GM06990 (cell line): ENCODE measurements at places on chromosomes 13 and 19.

- no peak for DNase-seq
Observed at GRCh38 chr19:40507892-40508291, 41.1 kb downstream of the SPTBN4 start.

DNA sequence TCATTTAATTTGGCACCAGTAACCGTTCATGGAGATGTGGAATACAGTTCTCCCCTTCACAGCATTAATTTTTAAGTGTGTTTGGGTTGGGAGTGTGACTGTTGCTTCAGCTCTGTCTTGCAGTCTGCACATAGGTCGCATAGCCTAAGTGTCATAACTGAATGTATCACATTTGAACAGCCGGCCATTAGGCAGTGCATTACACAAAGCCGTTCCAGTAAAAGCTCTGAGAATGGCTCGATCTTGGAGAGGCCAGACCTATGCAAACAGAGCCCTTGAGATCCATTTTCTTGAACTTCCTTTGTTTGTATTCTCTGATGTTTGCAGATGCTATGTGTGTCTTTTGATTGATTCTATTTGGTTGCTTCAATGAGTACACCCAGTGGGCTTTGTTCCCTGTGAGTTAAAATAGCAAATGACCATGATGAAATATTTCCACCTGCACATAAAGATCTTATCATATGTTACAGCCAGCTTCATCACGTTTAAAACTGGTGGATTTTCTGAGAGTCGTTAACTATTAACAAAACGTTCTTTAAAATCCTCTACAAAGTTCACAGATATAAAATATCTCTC, 1104.9 kb upstream of the SLC10A2 start:
- DNase-seq: no peak

GRCh38 chr19:55070466-55071128, 5.1 kb upstream of the EPS8L1 start:
- no peak for DNase-seq

DNA sequence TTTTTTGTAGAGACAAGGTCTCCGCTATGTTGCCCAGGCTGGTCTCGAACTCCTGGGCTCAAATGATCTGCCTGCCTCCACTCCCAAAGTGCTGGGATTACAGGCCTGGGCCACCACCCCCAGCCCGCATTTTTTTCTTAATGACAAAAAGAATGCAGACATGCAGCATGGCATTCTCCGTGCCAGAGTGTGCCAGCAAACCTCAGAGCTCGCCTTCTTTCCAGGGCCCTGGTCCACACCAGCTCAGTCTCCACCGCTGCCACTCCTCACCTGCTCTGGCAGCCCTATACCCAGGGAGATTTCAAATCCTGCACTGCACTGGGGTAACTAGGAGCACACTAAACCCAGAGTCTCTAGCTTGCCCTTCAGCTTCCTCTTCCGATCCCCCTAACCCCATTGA, 41.7 kb downstream of the ZIC5 start:
- DNase-seq: no peak

DNA sequence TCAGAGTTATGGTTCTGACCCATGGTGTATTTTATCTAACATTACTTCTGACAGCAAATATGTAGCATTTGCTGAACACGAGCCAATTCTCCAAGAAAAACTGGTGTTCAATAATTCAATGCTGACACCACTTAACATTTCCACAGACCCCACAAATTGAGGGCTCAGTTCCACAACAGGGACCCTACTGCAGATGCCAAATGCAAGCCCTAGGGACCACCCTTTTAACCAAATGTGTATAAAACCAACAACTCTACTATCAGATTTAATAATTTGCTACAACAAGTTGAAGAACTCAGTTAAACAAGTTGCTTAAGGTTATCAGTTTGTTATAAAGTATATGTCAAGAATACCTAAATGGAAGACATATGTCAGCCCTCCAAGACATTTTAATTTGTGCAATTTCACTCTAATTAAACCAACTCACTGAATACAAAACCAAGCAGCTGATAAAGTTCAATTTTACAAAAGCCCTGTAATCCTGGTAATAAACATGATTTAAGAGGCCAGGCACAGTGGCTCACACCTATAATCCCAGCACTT, 6.7 kb downstream of the ZNF44 start:
- no peak for DNase-seq

DNA sequence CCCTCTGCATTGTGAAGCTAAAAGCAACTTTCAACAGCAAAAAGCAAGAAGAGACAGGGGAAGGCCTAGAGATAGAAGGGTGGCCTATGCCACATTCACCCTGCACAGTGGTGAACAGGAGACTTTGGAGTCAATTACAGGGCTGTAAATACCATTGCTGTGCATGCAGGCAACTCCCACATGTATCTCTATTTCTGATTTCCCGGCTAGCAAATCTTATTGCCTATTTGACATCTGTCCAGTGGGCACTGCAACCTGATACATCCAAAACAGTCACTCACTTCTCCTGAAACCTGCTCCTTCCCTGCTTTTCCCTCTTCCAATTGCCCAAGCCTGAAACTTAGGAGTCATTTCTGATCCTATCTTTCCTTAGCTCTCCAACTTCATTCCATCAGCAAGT, 13.4 kb downstream of the RUBCNL start:
- DNase-seq: no peak

GRCh38 chr13:43300865-43301264, 277.5 kb downstream of the DNAJC15 start:
- DNase-seq: no peak

- peak; percentile 85 for DNase-seq
Observed at GRCh38 chr19:49590971-49591730, at the start of gene PRR12. TSS of gene PRR12 (plus strand) at chr19:49591182. CDS start at chr19:49591655, 473 bp downstream.

- no peak for DNase-seq
Observed at GRCh38 chr19:17183858-17184321, 31.3 kb upstream of the USE1 start.

DNA sequence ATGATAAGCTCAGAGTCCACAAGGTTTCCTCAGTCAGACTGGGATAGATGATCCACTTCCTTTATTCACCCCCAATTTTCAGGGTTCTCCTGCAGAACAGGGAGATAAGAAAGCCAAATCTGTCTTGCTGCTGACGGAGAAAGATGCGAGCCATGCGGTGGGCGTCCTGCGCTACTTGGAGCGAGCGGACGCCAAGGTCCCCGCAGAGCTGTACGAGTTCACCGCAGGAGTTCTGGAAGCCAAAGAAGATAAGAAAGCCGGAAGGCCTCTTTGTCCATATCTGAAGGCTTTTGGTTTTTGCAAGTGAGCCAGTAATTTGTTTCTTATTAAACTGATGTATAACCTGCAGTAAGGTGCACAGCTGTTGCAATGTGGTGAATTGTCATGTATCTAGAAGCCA, 66.7 kb downstream of the SLC7A9 start:
- no peak for DNase-seq

DNA sequence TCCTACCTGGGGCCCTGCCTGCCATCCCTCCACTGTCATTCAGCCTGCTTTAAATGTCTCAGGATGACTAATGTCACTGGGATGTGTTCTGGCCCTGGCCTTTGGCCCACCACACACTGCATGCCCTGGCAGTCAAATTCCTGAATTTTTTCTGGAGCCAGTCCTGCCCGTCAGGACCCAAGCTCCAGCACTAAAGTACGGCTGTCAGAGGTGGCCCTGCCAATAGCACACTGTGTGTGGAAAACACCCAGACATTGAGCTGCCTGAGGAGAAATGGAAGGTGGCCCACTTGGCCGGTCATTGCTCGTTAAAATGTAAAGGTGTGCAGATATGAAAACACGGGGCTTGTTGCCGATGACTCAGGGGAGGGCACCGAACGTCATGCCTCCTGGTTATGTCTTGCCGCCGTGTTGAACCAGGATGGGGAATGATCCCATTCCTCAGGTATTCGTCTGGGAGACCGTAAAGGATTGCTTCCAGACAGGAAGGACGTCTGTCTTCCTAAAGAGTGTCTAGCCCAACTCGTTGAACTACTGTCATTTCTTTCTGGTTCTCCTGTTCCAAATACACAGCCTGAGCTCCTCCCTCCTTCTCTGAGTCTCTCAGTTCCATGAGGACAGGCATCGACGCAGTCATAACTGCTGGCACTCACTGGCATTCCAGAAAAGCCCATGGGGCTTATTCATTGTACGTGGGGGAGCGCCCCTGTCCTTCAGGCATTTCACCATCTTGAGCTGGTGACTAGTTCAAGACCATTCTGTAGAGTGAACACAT, 40.6 kb downstream of the COL4A2 start:
- DNase-seq: no peak

GRCh38 chr13:28490061-28490460, 4.9 kb downstream of the FLT1 start:
- no peak for DNase-seq

DNA sequence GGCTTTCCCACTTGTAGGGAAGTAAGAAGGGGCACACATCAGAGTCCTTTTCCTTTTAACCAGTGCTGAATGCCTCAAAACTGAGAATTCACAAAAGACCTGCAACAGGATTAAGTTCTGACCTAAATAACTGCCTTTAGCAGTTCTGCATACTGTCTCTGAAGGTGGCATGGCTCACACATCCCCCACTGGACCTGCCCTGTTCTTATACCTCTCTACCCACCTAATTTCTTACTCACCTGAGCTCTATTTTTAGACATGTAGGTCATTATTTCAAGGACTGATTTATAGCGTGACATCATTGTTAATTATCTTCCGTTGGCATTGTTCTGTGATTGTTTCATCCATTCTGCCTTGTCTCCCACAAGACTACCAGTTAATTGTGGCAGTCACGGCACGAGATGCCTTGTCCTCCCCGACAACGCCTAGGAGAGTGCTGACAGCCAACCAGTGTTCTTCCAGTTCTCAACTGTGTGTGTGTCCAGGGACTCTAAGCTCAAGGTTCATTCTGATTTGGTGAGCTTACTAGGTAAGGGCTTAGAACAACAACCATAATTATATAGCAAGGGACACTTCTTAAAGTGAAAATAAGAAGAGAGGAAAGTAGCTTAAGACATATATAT, 27.1 kb upstream of the UBL3 start:
- DNase-seq: no peak
